Foreskin fibroblast (primary cell): ENCODE measurements at places on chromosomes 4 and X.

- DNase-seq, result no peak
Observed at GRCh38 chr4:54230484-54231418, 1.7 kb downstream of the PDGFRA start.

GRCh38 chr4:78520808-78521226, 30.8 kb upstream of the ANXA3 start:
- no peak for DNase-seq

- DNase-seq, result no peak
Observed at GRCh38 chr4:180840142-180840541, 1403.1 kb upstream of the TENM3 start.

DNA sequence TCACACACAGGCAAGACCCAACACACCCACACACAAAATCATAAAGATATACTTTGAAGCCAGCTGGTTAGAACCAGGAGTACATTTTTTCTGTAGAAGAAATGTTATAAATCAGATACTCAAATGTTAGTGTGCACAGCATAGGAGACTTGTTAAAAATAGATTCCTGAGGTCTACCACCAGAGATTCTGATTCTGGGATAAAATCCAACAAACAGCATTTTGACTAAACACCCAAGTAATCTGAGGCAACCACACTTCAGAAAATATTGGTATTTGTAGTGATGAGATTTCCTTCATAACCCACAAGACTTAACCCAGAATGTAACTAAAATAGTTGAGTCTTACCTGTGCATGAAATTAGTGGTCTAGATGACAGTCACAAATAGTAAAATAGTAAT, 301.8 kb downstream of the HNRNPD start:
- no peak for DNase-seq

GRCh38 chr4:109390115-109390768, 43.4 kb upstream of the SEC24B start:
- DNase-seq, result no peak

- no peak for DNase-seq
Observed at GRCh38 chr4:130403221-130403620, 1307.3 kb downstream of the C4orf33 start.

GRCh38 chrX:103063918-103064434, at the start of gene BEX1:
Gene BEX1, minus strand, starts transcription at chrX:103064171. Its CDS starts 897 bp downstream, at chrX:103063274.
- peak; percentile 71 for DNase-seq

DNA sequence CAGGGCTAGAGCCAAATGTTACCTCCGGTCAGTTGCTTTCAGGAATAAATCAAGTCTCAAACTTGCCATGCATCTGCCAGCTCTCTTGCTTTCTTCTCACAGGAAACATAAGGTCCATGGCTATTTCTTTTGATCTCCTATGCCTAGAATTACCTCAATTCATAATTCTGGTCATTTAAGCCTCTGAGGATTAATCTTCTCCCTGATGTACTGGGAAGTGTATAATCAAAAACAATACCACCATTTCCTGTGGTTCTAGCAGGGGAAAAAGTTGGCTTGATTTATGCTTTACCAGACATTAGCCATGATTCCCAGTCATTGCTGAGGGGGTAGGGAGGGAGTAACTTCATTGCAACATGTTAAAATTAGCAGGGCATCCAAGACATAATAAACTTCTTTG, 268.7 kb upstream of the EMCN start:
- DNase-seq, result no peak

DNA sequence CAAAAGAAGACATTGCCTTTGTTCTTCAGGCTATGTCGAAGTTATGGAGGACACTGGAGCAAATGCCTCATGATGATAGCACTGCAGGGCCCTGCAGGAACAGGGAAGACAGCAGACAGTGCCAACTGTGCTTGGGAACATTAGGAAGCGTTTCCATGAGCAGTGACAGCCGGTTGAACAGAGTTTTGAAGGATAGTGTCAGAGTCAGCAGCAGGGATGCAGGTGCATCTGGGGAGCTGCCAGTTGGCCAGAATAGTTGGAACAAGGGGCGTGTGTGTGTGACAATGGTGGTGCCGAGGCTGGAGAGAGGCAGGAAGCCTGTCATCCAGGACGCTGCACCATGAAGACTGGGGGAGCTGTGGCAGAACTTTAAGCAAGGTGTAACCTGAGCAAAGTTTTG, 88.6 kb downstream of the SHROOM3 start:
- DNase-seq, result no peak

DNA sequence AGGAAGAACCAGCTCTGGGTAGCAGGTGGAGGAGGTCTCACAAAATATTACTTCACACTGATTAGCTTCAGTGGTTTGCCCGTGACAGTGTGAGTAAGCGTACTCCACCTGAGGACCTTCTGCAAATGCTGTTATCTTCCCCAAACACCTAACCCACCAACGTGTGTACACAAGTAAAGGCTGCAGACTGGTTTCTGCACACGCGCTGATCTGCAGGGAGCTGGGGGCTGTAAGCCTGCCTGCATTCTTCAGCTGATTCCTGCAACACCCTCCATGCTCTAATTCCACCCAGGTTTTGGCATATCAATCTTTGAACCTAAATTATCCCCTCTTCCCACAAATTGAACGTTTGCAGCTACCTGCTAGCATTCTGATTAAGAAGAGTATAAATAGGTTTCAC, 820.2 kb downstream of the TRIML1 start:
- DNase-seq, result no peak

DNA sequence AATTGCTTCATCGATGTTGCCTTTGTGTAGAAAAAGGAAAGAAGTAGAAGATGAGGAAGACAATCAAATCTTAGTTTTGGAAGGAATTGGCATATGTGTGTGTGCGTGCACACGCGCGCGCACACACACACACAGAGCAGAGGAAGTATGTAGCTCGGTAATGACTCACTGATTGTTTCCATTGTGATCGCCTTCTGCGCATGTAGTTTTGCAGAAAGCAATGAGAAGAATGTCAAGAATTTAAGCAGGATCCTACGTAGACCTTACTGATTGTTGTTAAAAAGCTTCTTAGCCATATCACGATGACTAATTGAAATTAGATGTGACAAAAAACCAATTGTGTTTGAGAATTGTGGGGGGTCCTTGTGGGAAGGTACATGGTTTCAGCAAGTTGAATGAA, 12.8 kb upstream of the LIMCH1 start:
- no peak for DNase-seq

DNA sequence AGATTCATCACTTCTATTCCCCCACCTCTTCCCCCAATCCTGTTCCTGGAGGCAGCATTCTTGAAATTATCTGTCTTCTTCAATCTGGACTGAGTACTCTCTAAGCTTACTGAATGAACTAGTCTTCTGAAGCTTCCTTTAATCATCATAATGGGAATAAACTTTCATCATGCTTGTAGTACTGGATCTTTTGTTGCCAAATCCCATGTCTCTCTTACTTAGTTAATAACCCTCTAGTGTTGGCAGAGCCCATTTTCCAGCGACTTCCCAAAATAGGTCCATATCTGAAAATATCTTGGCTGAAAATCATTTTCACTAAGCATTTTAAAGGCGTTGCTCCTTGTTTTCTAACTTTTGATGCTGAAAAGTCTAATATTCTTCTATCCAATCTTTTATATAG, 39.6 kb downstream of the RPS6KA3 start:
- DNase-seq, result no peak

GRCh38 chr4:40325406-40326019, 9.6 kb upstream of the CHRNA9 start:
- peak; percentile 49 for DNase-seq

- DNase-seq, result peak; percentile 84
Observed at GRCh38 chrX:121308276-121308805, 260.9 kb downstream of the GLUD2 start.

DNA sequence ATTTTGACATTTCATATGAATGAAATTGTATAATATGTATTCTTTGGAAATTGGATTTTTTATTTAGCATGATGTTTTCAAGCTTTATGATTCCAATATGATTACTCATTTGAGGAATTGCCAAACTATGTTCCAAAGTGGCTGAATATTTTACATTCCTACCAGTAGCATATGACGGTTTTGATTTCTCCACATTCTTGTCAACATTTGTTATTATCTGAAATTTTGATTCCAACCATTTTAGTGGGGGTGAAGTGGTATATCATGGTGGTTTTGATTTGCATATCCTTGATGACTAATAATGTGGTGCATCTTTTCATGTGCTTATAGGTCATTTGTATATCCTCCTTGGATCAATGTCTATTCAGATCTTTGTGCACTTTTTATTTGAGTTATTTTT, 2.6 kb upstream of the BEX1 start:
- peak; percentile 16 for DNase-seq

DNA sequence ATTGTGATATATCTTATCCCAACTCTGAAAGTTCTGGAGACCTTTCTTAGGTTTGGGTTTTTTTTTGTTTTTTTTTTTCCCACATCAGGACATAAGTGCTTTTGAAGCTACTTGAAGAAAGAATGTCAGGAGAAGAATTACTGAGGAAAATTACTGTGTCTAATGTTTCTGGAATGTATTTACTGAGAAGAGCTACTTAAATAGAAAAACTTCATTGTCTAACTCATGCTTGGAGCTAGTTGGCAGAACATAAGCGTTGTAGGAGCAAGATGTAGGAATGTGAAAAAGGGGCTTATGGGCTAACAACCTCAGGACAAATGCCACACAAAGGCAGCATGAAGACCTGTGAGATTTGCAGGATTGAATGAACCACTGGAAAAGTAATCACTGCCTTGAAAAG, 166.6 kb upstream of the GLRA2 start:
- peak; percentile 48 for DNase-seq

DNA sequence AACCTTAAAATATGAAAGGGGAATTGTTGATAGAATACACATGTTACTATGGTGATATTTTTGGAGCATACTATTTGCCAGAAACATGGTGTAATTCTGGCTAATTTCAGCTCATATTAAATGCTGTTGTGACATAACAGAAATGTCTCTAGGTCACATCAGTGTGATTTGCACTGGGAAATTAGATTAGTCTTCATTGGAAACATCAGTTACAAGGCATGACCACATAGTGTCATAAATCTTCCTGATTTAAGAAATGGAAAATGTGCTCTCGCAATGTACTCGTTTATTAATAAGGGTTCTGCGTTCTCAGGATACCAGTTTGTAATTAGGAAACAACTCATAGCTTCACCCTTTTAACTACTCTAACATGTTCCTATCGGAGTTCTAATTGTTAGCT, 72.9 kb upstream of the GYPA start:
- DNase-seq, result no peak

DNA sequence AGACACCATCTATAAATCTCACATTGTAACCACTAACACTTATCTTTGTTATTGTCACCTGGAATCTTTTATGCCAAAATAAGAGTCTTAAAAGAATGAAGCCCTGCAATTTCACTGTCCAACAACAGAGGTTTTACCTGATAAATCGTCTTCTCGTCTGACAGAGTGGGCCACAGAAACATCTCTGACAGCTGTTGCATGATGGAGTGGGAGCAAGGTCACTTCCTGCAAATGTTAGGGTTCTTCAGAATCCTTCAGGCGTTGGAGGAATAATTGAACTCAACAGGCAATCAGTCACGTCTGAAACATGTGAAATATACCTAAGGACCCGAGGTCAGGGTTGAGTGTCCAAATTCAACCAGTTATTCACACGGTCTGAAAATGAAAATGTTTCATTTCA, 353.6 kb downstream of the TRIML1 start:
- DNase-seq, result no peak

GRCh38 chr4:4519297-4519894, 22.5 kb downstream of the STX18 start:
- peak; percentile 46 for DNase-seq

DNA sequence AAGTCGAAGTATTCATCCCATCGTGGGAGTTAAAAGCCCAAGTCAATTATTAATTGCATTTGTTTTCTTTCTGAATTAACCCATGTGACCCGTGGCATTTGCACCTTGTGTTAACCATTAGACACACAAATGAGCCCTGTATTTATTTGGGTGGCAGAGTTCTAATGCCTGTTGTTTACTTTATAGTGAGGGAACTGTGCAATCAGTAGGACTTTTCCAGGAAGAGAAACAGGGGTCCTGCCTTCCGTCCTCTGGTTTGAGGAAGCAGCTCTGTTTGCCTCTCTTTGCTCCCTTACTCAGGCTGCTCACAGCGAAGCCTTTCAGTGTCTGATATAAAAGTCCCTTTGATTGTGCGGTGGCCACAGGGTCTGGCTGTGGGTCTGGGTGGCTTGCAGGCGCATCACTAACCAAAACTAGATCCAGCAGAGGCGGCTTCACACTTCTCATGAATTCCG, 263.6 kb downstream of the PTTG2 start:
- DNase-seq, result no peak

- peak; percentile 81 for DNase-seq
Observed at GRCh38 chr4:165325732-165326512, 1.5 kb upstream of the MSMO1 start.

- peak; percentile 67 for DNase-seq
Observed at GRCh38 chr4:6986072-6986780, 56.9 kb upstream of the TADA2B start.

DNA sequence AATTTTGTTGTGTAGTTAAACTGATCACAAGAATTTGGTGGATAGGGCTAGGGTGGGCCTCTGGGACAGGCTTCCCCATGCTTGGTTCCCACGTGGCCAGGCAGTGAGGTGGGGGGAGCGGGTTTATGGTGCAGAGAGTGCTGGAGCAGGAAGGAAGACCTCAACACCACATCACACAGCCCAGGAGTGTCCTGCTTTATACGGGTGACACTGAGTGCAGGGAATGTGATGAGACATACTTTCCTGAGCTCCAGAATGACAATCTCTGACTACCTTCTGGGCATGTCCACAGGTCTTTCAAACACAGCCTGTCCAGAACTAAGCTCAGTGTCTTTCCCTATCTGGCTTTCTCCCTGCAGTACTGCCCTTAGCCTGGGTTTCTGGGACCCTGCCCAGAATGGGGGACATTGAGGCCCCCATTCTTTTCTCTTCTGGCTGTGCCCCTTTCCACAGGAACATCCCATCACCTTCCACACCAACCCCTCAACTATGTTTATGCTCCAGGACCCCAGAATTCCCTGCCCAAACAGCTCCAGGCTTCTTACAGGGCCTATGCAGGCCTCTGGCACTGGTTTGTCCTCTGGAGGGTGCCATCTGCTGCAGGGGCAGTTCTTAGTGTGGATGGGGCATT, 36.5 kb upstream of the RASL11B start:
- peak; percentile 41 for DNase-seq

- DNase-seq, result no peak
Observed at GRCh38 chr4:53366301-53366716, 448 bp upstream of the SCFD2 start.

- DNase-seq, result no peak
Observed at GRCh38 chrX:140933016-140933415, 69.4 kb upstream of the SPANXB1 start.

- DNase-seq, result no peak
Observed at GRCh38 chr4:86641516-86642090, 47.5 kb downstream of the PTPN13 start.

DNA sequence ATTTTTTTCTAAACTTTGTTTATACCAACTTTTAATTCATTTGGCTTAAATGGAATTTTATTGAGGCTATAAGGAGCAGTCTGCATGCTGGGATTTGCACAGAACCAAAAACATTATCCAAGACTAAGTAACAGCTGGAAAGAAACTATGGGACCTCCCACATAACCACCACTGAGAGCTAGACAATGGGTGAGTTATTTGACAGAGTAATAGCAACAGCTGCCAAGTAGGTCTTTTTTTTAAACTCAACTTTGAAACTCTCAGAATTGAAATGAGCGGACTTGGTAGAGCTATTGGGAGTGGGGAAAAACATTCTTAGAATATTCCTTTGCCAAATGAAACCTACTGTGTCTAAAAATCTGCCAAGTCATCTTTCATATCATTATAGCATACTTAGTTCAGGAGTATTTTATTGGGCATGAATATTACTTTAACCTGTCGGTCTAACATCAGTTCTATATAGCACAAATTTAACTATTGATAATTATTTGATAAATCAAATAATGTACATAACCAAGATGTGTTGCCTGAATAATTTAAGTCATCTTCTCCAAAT, 1428.0 kb downstream of the PCDH7 start:
- no peak for DNase-seq
